WERI-Rb-1 (cell line): ENCODE measurements at places on chromosomes 2 and 18.

GRCh38 chr2:172480301-172481218, 53.2 kb downstream of the ITGA6 start:
- DNase-seq: no peak

GRCh38 chr2:55173438-55174054, 58.5 kb downstream of the CLHC1 start:
- no peak for DNase-seq

DNA sequence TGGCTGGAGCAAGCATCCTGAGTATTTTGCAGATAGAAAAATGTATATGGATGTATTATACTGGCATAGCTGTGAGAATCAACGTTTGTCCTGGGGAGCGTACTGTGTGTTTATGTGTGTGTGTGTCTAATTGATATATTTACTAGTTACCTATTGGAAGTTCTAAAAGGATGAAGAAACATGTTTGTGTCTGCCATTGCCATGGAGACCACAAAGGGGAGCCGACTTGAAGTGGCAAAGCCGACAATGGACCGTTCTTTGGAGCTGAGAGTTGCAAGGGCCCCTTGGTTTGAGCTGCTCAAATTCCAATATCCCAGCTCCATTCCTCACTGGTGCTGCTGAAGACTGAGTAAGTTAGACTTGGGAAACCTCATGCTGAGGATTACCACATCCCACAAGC, 14.3 kb upstream of the SLC25A52 start:
- no peak for DNase-seq

DNA sequence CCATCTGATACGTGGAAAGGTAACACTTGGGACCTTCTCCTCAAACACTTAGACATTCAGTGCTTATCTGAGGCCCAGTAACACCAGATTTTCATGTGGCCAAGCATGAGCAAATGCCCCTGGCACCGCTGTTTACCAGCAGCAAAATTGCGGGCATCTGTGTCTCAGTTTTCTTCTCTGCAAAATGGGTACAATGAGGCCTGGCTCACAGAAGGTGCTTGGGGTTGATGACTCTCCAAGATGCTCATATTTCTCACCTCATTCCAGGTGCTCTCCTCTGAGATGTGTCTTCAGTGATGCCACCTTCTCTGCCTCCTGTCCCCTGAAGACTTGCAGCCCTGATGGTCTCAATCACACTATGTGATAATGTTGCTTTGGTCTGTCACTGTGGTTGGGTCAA, 321.7 kb downstream of the TSN start:
- no peak for DNase-seq

GRCh38 chr2:171389780-171390179, 44.0 kb downstream of the METTL8 start:
- DNase-seq: no peak

DNA sequence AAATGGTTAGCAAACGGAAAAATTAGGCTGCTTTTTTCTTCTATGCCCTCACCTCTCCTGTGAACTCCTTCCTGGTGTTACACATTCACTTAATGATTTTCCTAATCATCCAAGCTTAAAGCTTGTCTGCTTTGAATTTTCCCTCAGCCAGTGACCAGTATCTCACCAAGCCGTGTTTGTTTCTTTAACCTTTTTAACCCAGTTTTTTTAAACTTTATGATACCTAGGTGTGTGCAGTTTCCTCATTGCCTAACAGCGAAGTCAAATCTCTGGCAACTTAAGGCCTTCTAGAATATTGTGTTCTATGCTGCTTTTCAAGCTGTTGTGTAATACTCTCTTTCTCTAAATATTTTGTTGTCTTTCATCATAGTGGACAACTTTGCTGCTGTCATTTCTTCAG, 113.0 kb downstream of the PIK3C3 start:
- no peak for DNase-seq

DNA sequence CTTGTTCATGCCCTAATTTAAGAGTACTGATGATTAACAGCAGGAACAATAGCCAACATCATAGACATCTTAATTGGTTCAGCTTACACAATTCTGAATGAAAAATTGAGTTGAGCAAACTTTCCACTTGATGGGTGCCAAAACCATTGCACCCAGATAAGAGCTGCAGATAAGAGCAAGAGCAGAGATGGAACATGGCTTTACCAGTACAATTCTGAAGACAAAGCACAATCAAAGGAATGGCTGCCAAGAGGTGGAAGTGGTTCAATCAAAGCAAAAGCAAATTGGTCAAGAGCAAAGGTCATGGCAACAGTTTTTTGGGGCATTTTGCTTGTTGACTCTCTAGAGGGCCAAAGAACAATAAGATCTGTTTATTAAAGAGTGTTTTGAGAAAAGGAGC, 65.6 kb upstream of the ATP5MC3 start:
- DNase-seq: no peak

GRCh38 chr18:48319801-48320638, 89.2 kb downstream of the ZBTB7C start:
- no peak for DNase-seq
